ENCODE measurements at places on chromosomes 6 and 20.
A peak's percentile ranks its signal among the peaks of the same experiment; 100 is the strongest.

- DNase-seq, result no peak
These were observed 34.4 kb upstream of the MRPS10 start for GRCh38 chr6:42251911-42252637.

DNA sequence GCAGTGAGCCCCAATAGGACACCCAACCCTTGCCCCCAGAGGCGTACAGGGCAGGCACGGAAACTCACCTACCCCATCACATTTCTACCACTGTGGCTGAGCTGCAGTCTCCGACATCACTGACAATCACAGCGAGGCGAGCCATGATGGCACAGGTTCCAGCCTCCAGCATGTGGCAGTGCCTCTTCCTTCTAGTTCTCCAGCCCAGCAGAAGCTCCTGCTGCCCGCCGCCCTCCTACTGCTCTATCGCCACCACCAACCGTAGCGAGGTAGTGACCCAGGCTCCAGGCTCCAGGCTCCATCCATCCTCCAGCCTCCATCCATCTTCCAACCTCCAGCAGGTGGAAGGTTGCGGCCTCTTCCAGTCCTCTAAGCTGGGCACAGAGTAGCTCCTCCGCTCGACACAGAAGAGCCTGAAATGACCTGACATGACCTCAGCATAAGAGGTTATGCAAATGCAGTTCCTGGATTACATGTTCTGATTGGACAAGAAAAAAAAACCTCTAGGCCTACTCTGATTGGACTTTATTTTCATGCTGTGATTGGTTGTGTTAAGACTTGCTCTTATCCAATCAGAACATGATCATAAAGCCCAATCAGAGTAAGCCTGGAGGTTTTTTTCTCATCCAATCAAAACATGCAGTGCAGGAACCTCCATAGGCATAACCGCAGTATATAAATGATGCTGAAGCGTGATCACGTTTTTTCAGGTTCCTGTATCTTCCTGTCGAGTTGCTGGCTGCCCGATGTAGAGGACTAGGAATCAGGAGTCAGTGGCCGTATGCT, 438.9 kb upstream of the ZNF337 start:
- no peak for DNase-seq

GRCh38 chr6:167879612-167880011, 52.9 kb downstream of the AFDN start:
- no peak for DNase-seq

- DNase-seq, result peak; percentile 71
These were observed 33.6 kb upstream of the BTN3A2 start for GRCh38 chr6:26331218-26332073.

GRCh38 chr6:36130667-36131510, 576 bp downstream of the MAPK13 start:
- DNase-seq, result no peak

- DNase-seq, result no peak
These were observed 121.1 kb upstream of the COL21A1 start for GRCh38 chr6:56368491-56368890.

- no peak for DNase-seq
These were observed 210.0 kb upstream of the PRDM1 start for GRCh38 chr6:105875974-105876640.

- DNase-seq, result no peak
These were observed 28.7 kb downstream of the TFAP2A start for GRCh38 chr6:10386220-10386619.

- no peak for DNase-seq
These were observed 55.8 kb downstream of the TMEM200A start for GRCh38 chr6:130421585-130421984.

DNA sequence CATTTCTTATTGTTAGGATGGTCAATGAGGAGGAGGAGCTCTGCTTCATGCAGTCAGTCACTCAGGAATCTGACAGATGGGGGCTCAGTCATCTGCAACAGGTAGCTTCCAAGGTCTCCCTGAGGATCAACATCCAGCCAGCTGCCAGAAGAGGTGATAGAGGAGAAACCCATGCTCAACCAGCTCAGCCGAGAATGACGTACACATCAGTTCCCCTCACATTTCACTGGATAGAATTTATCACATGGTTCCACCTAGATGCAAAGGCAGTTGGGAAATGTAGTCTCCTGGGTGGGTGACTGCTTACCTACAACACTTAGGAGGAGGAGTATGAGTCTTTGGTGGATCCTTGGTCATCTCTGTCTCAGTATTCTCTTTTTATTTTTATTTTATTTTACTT, 144.5 kb downstream of the CEBPB start:
- peak; percentile 68 for DNase-seq

GRCh38 chr20:50345712-50346373, 155.2 kb downstream of the CEBPB start:
- no peak for DNase-seq

DNA sequence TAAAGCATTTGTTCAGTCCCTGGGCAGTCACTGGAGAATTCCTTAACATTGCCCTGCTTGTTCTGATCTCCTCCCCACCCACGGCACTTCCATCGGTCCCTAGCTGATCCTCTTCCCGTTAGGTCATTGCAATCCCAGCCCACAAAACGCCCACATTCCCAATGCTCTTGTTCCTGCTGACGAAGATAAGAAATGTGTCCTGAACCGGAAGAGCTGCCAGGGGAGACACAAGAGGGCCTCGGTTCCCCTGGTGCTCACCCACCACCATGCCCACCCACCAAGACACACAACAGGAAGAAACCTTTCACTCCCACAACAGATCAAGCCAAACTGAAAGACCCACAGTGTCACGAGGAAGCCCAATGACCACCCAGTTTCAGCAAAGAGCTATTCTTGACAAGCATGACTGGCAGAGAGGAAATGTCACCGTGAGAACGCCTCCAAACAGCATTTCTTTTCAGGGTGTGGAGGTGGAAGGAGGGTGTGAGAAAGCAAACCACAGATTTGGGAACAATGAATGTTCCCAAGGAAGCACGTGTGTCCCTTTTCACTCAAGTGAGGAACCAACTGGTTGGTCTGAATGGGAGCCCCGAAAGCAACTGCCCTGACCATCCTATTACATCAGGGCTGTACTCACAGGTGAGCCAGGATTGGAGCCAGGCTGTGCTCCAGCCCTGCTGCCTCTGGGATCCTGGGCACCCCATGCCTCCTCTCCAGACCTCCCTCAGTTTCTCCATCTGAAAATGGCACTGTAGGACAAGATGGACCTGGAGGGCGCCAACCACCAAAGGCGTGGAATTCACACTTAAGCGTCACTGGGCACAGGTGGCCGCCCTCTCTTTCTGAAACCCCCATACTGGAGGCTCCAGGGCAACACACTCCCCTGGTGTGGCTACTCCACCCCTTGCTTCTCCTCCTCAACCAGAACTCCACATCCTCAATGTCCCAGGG, 97.5 kb downstream of the ZMYND8 start:
- DNase-seq, result peak; percentile 25

- DNase-seq, result no peak
These were observed 103.0 kb downstream of the ZFAND3 start for GRCh38 chr6:37922563-37922962.

DNA sequence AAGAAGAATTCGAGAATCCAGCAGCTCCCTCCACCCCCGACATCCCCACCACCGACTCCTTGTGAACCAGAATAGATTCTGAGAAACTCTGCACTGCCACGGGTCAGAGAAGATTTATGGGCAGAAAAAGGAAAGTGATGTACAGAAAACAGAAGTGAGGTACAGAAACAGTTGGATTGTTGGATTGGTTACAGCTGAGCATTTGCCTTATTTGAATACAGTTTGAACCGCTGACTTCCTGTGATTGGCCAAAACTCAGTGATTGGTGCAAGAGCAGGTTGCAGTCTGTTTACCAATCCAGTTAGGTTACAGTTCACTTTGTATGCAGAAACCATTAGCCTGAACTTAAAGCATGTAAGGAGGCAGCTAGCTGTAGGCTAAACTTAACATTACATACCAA, 131.2 kb upstream of the HDDC2 start:
- DNase-seq, result no peak

GRCh38 chr20:44069203-44070011, 117.6 kb downstream of the JPH2 start:
- no peak for DNase-seq

- DNase-seq, result no peak
These were observed 53.8 kb upstream of the DACT2 start for GRCh38 chr6:168373389-168373788.

- no peak for DNase-seq
These were observed 92.8 kb downstream of the ADAT2 start for GRCh38 chr6:143357561-143358255.

GRCh38 chr6:90286884-90287488, 9.7 kb downstream of the BACH2 start:
- DNase-seq, result peak; percentile 28

GRCh38 chr6:82893889-82894652, 171.6 kb downstream of the UBE3D start:
- no peak for DNase-seq
